ENCODE measurements at places on chromosomes 4 and X. TPM values are rescaled to one million over a fixed set of nuclear protein-coding genes. Genes with fewer than 3 reads are reported as not detected.

- DNase-seq, result no peak
Measured at GRCh38 chr4:125358453-125358852, 43.7 kb downstream of the FAT4 start.

DNA sequence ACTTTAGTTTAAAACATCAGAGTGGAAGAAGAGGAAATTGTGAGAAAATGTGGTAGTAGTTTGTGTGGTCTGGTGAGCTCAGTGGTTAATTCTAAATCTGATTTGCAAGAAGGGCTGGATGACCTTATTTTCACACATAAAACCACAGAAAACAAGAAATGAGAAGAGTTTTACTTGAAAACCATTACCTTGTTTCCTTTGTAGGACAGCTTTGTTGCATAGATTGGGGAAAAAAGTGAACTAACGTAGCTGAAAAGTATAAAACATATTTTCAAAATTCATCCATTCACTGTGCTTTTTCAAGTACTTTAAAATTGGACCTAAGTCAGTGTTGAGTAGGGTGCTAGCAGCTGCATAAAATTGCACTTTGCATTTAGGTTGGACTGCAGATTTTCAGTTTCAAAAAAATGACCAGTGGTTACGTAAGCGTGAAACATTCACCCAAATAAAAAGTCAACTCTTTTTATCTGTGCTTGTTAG is 211.3 kb downstream of the ARHGAP10 start:
- no peak for DNase-seq

Gene MBNL3
- 31.5 TPM for polyA plus RNA-seq

Gene RP2
- polyA plus RNA-seq, result 14.7 TPM

- no peak for DNase-seq
Measured at GRCh38 chr4:158750379-158750778, 18.4 kb upstream of the FNIP2 start.

Measured in renal cortex interstitium (tissue), 15 donors.